ENCODE measurements at places on chromosomes 2 and 18.

DNA sequence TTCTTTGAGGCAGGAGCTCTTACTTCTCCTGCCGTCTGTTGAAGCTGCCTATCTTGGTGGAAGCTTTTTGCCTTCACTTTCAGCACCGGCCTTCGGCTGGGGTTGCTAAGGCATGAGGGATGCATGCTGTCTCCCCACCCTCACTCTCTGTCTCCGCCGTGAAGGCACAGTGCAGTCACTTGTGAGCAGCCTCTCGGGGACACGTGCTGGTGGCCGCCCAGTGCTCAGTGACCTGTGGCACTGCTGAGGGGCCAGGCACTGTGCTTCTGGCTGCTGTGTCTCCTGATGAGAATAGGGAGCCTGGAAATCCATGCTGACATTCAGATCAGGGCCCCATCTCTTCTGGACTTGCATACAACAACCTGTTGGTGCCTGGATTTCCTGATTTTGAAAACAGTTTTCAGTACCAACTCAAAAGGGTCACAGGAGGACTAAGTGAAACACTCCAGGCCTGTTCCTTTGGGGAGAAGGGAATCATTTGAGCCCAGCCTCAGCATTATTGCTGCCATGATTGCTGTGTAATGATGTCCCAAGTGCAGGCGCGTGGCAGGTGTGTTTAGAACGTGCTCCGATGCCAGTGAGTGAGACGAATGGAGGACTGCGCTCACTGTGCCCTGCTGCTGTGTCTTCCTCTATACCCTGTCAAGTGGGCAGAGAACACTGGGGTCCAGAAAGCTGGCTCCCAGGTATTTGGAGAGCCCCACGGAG, 218.1 kb downstream of the SEPTIN10 start:
- no peak for DNase-seq

- no peak for DNase-seq
Observed at GRCh38 chr18:75141166-75141565, 67.8 kb downstream of the PTGR3 start.

- no peak for DNase-seq
Observed at GRCh38 chr2:157508676-157509075, 64.8 kb upstream of the CYTIP start.

DNA sequence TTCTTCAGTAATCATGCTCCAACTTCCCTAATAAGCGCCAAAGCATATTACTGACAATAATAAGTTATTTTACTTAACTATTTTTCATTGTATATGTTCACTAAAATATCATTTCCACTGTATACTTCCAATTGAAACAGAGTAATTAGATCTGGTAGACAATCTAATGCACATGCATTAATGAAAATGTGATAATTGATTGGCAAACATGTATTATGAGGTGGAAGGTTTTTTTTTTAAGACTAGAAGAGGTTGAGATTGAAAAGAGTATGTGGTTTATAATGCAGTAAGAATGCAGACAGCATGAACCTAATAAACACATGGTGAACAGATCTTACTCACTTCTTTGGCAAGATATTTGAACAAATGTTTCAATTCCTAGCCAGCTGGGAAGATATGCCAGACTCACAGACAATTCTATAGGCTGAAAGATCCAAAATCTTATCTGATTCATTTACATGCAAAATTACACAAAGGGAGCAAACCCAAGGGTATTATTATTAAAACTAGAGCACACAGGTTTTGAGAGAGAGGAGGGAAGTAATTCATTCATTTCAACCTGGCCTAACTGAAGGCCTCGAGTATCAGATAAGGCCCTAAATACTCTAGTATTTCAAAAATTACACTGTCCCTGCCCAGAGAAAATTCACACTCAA, 2.8 kb downstream of the NCKAP1 start:
- DNase-seq, result no peak

GRCh38 chr2:157587576-157587975, 41.1 kb downstream of the ACVR1C start:
- DNase-seq, result no peak

DNA sequence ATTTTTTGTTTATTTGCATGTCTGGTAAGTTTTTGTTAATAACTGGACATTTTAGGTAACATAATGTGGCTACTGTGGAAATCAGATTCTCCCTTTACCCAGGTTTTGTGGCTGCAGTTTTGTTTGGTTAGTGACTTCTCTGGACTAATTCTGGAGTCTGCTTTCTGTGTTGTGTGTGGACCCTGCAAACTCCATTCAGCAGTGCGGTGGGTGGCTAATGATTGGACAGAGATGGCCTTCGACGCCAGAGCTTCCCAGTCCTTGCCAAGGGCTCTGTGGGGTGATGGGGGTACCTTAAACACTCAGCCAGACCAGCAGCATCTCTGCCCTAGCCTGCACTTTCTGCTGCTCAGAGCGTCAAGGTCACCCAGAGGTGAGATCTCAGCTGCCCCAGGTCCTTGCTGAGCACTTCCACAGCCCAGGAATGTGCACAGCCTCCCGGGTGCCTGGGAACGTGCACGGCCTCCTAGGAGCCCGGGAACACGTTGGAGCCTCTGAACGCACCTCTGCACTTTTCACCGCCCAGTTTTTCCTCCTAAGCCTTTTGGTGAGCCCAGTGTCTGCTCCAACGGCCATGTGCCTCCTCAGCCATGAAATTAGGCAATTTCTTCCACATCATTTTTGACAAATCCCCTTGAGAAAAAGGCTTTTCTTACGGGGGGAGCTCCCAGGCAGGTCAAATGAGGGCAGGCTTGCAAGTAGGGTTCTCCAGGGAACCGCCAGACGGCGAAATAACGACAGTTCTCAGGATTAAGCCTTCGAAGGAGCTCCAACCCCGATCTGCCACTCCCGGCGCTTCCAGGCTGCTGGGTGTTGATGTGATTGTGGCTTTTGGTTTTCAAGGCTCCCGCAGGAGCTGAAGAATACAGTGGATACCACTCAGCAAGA, 35.2 kb upstream of the KLF11 start:
- DNase-seq, result no peak

All from stimulated activated CD8-positive, alpha-beta memory T cell treated with anti-CD3 and anti-CD28 coated beads, Interleukin-4, amount 100 ng/mL, for 1 hour (primary cell).